Inflammatory macrophage (primary cell): ENCODE measurements at places on chromosomes 5 and 9.
A peak's percentile ranks its signal among the peaks of the same experiment; 100 is the strongest.

- peak; percentile 26 for DNase-seq
These were observed 4.7 kb upstream of the PDLIM7 start for GRCh38 chr5:177501874-177502678.

DNA sequence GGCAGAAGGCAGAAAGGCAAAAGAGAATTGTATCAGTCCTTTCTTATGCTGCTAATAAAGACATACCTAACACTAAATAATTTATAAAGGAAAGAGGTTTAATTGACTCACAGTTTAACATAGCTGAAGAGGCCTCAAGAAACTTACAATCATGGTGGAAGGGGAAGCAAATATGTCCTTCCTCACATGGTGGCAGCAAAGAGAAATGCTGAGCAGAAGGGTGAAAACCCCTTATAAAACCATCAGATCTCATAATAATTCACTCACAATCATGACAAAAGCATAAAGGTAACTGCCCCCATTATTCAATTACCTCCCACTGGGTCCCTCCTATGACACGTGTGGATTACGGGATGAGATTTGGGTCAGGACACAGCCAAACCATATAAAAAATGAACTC, 312.5 kb upstream of the PTGER4 start:
- no peak for DNase-seq

DNA sequence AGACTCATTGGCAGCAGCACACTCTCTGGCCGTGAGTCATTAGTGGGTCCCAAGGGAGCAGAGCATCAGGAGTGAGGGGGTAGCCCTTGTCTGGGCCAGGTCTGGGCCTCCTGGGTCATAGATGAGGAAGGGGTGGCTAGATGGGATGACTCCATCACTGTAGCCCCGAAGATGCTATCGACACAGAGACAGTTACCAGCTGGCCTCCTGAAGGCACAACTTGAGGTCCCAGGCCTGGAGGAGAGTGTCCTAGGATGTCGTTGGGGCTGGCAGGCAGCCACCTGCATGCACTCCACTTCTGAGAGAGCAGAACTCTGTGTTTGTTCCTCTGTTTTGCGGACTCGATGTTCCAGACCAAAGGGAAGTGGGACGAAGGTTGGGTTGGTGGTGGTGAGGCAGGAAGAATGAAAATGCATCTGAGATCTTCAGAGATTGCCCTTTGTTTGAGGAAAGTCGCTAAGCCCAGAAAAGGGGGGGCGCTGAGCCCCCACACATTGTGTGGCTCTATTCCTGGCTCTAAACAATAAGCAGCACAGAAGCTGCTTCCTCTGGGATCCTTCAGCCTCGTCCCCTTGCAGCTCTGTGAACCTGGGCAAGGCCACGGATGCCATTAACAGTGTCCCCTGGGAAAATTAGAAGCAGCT, 4.7 kb downstream of the BTNL9 start:
- DNase-seq: no peak

DNA sequence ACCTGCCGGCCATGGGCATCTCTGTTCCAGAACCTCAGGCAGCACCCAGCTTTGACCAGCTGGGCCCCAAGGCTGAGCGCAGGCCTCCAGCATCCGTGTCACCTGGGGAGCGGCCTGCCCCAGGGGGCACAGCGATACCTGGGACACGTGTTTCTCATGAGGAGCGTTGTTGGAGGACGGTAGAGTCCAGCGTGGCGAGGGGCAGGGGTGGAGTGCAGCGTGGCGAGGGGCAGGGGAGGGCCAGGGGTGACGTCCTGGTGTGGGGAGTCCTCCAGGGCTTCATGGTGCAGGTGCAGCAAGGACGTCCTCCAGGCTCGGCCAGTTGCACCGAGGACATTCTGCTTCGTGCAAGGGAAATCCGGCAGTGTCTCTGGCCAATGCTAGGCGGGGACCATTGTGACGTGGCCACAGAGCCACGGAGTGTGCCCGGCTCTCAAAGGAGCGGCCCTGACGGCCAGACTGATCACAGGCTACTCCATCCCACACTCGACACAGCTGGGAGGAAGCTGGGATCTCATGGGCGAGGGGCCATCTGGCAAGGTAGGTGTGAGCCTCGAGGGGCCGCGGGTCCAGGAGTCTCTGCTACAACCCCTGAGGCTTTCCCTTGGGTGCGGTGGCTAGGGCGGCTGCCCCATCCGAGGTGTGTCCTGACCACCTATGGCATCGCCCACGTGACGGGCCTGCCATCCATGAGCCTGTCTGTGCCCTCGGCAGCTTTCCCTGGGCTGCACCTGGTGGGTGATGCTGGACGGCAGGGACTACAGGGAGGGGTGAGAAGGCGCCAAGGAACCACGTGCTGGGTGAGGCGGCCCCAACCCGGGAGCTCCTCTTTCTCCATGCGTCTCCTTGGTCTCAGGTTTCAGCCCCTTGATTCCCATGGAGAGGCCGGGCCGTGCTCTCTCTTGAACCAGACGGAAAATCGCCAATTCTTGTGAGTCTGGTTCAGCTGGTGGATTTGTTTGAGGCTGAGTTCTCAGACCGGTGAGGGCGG, 33.8 kb downstream of the SLC9A3 start:
- no peak for DNase-seq

DNA sequence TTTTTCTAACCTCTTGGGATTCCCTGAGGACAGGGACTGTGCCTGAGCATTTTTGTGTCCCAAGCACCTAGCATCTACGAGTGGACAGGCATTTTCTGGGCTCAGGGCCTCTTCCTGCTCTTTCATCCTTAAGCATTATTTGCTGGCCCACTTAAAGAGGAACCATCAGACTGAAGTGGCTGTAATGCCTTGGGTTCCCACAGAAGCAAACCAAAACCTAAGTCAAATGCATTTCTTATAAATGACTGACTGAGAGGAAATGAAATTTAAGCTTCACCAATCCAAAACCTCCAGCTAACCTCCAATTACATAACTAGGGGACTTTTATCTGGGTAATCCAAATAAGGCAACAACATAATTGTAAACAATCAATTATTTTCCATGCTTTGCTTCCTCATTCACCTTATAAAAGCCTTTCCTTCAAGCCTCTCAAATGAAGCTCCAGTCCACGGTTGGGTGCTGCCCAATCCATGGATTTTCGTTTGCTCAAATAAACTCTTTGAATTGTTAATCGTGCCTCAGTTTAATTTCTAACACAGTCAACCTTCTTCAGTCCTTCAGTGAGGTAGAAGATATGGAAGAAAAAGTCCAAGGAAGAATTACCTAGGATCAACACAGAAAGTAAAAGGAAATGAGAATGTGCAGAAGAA, 25.3 kb upstream of the SLC31A2 start:
- peak; percentile 51 for DNase-seq

GRCh38 chr5:10377081-10377480, 23.6 kb downstream of the MARCHF6 start:
- no peak for DNase-seq

GRCh38 chr9:37955781-37956422, 52.0 kb upstream of the SLC25A51 start:
- DNase-seq: no peak

DNA sequence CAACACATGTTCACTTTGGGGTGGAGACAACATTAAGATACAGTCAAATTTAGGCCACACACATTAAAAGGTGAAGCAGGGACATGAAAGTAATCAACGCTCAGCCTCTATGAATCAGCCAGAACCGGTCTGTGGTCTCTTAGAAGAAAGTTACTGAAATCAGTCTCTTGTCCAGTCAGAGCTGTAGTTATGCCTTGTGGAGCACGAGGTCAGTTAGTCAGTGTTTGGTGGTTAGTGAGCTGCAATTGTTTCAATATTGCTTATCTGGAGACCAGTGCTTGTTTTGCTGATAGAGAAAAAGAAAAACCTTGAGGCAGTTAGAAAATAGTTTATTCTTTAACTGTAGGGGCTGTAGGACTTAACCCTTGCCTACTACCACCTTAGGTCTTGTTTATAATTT, 157.8 kb upstream of the RASEF start:
- DNase-seq: peak; percentile 23

GRCh38 chr5:157747173-157747740, 3.7 kb downstream of the LSM11 start:
- no peak for DNase-seq

DNA sequence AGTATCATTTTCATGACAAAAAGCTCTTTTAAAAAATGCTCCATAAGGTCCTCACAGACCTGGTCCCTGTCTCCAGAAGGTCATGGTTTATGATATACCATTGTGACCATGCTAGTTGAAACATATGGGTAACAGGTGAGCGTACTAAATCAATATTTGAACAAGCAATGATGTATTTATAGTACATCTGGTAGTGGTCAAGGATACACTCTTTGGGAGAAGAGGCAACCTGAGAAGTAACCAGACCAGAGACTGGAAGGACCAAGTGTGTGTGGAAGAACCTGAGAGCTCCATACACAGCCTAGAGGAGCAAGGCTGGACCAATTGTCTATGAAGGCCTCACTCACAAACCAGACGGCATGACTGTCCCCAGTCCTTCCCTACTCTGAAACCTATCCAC, 55.1 kb downstream of the LHFPL2 start:
- DNase-seq: no peak

GRCh38 chr9:98149422-98149821, 30.4 kb upstream of the TRIM14 start:
- no peak for DNase-seq

GRCh38 chr9:129558063-129558550, 62.8 kb downstream of the C9orf50 start:
- no peak for DNase-seq
